Ureter (tissue), 1 donor: ENCODE measurements at places on chromosomes 2 and 18.

DNA sequence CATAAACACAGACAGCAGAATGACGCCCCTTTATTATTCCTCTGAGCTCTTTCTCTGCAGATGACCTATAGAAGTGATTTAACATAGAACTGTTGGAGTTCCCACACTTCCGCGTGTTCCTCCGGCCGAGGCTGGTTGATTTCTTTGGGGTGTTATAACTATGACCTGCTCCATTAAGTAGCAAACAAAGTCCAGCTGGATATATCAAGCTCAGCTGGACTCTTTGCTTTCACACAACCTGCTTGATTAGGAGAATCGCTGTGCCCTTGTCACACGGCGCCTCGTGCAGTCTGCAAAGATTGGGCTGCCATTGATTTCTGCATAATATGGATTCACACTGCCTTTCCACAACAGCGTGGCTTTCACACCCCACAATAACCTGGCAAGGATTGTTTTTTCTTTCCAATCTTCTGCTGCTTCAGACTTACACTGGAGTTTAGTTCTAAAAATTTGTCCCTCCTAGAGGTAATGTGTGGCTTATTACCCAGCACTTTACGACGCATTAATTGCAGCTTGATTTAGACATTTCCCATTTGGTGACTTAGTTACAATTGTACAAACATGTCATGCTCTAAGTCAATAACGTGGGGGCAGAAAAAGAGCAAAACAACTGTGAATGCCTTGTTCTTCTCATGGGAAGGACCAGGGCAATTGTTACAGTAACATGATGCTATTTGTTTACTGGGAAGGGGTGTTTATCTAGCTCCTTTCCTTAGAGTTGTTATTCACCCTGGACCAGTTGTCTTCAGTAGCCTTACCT, 485.7 kb downstream of the TXNL1 start:
- no peak for DNase-seq

DNA sequence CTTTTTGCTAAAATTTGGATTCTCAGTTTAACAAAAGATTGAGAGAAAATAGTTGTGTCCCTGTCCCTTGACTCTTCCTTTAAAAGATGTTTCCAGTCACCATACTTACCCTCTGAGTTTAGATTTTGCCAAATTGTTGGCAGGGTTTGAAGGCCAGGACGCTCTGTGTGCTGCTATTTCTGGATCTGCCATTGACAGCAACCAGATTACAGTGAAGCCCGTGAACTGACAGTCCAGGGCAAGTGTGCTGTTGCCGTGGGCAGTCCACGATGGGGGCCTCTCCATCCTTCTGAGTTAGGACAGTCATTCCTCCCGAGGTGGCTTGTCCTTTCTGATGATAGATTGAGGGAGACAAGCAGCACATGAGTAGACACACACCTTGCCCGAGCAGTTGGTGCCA, 89.9 kb downstream of the PTPRM start:
- DNase-seq: no peak

DNA sequence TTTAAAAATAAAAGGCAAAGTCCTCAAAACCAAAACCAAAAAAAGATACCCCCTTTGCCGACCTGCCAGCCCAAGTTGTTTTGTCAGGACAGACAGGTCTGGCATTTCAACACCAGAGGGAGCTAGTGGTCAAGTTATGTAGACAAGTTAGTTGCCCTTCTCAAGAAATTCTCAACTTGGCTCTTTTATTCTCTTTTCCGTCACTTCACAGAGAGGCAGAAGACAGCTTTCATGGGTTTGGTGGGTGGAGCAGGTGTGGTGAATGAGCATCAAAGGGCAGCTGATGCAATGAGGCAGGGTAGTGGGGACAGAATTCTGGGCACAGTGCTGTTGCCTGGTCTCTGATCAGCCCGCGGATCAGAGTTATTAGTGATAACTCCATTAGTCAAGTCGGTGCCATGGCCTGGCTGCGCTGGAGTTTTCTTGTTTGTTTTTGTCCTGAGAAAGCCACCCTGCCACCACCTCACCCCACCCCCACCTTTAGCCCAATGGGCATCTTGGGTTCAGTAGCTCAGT, 303.7 kb upstream of the EPAS1 start:
- DNase-seq: peak; percentile 78

GRCh38 chr2:36134281-36134680, 221.3 kb upstream of the CRIM1 start:
- no peak for DNase-seq

- no peak for DNase-seq
Measured at GRCh38 chr2:128367601-128368359, 49.1 kb upstream of the HS6ST1 start.

GRCh38 chr2:821546-821945, 129.1 kb upstream of the SNTG2 start:
- no peak for DNase-seq

DNA sequence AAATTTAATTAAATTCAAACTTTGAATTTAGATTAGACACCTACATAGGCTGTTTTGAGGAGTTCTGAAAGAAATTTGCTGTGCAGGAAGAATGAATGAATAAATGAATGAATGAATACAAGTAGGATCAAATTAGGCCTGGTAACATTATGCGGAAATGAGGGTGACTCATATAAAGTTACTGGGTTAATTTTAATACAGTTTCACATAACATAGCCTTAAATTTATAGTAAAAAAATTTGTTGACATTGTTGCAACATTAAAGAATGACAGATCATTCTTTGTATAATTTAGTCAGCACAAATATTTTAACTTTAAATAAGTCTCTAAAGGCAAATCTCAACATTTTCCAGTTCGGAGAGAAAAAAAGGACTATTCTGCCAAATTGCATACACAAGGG, 1293.1 kb upstream of the SLC39A10 start:
- DNase-seq: no peak

GRCh38 chr2:10792001-10792634, 20.5 kb downstream of the PDIA6 start:
- no peak for DNase-seq

DNA sequence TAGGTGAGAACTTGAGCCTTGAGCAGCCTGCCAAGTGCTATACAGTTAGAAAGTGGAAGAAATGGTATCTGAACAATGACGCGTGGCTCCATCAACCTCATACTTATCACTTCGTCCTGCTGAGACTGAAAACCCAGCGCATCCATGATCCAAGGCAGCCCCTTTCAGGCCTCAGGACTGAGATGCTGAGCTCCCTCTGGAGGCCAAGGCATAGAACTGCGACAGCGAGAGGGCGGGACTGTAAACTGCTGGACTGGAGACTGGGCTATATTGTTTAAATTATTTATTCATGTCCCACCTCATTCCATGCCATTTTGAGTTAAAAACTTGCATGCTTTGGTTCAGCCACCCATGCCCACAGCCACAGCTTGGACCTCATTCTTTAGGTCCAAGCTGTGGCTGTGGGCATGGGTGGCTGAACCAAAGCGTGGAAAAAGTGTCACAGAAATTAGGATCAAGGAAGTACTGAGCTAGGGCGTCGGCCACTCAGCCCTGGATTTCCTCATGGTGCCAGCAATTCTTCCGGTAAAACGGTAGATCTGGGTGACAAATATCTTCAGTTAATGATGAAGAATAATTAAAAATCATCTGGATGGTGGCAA, 195.5 kb downstream of the L3MBTL4 start:
- no peak for DNase-seq

GRCh38 chr2:176997792-176998169, 214.8 kb upstream of the HNRNPA3 start:
- DNase-seq: no peak

GRCh38 chr2:231034291-231034882, 2.9 kb upstream of the C2orf72 start:
- DNase-seq: no peak

- no peak for DNase-seq
Measured at GRCh38 chr18:2572171-2572569, 813 bp downstream of the NDC80 start.

- DNase-seq: peak; percentile 42
Measured at GRCh38 chr2:144703852-144704708, 184.2 kb upstream of the ZEB2 start.

DNA sequence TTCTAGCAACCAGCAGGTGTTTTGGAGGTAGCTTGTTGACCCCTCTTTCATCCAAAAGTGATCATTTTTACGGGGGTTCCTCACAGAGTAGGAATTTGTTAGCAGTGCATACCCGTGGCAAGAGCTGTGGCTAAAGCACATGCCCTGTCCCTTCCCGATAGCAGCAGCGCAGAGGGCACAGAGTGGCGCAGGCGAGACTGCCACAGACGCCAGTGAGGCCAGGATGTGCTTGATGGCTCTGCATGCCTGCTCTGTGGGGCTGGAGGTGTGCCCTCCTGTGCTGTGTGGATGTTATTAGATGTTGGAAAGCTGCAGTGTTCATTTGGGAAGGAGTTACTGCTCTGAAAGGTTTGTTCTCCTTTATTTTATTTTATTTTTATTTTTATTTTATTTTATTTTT, 153.6 kb downstream of the FAM210A start:
- no peak for DNase-seq

DNA sequence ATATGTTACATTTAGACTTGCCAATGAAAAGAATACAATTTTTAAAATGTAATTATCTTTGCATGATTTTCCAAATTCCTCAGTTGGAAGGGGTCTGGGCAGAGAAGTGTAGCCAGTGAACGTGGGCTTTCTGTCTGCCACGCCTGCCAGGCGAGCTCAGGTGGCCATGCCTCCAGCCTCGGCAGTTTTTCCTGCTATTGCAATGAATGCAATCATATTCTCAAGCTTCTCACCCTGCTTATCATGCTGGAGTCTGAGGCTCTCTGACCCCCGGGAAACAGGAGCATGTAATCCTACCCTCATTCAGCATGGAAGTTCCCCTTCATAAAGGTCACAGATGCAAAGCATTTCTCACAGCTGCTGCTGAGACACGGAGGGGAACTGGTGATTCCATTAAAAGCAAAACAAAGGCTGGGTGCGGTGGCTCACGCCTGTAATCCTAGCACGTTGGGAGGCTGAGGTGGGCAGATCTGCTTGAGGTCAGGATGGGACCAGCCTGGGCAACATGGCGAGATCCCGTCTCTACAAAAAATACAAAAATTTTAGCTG, 154.8 kb downstream of the MBP start:
- peak; percentile 23 for DNase-seq

DNA sequence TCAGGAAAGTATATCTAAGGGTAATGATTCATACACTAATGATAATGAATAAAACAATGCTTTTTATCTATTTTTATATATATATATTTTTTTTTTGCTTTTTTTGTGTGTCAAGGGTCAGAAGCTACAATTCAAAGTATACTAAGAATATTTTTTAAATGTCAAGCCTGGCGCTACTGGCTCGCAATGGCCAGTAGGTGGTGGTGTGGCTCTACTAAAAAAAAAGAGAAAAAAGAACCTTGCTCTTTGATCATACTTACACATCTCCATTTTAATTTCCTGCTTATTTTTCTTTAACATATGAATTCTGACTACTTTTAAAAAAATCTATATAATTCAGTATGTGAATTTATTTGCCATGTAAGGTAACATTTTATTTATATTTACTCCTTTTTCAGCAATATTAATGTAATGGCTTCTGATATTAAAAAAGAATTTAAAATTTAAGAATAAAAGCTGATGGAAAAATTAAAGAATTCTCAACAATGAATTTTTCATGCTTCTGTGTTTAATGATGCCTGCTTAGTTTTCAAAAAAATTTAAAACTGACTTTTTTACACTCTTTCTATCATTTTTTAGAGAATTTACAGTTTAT, 232.9 kb downstream of the GULP1 start:
- no peak for DNase-seq

DNA sequence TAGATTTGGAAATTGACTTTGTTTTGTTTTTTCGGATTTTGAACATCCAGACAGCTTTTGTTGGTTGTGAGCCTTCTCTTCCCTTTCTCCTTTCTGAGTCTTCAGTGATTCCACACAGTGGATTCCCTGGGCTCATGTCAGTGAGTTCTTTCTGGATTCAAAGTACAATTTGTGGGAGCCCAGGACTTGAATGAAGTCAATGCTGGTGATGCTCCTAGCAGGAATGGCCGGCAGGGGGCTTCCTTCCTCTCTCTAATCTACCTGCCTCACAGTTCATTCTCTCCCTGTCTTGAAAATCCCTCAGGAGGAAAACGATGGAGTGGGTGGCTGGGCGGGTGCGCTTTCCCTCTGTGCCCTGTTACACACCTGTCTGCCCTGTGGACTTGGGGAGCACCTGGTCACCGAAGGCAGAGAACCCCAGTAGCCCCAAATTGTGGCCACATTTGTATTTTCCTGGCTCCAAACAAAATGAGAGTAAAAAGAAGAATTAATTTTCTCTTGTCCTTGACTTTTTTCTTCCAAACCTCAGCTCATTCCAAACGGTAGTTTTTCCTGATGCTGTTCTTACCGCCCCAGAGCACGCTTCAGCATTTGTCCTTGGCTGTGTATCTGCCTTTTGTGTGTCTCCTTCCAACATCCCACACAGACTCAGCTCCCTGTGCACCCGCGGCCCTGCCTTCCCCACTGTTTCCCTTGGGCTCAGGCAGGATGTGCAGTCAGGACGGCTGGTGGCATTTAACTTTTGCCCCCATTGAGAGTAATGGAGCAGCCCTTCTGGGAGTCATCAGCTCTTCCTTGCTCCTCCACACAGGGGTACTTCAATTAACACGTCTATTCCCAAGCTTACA, 86.6 kb downstream of the MARCO start:
- DNase-seq: no peak

DNA sequence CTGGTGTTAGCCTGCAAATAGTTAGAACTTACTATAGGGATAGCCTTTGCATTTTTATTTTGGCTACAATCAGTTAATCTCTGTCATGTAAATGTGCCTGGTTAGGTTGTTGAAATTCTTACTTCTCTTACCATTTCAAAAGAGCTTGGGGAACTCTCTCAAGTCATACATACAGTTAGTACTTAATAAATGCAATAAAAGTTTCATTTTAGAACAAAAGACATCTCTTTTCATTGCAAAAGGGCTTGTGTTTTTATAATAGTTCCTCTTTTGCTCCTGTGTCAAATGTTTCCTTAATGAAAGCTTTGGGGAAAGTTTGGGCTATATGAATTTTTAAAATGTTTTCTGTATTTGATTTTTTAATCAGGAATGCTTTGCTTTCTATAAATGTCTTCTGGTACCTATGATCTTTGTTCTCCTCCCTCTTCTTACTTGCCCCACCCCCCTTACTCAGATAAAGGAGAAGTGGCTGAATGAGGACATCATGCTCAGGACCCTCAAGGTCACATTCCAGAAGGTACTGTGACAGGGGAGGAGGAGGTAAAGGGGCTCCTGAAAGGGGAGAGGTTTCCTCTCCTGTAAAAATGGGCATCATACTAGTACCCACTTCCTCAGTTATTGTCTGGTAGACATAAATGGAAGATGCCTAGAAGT, 13.6 kb downstream of the PTPN18 start:
- no peak for DNase-seq

- DNase-seq: peak; percentile 9
Measured at GRCh38 chr2:239703834-239704233, 303.0 kb upstream of the HDAC4 start.

GRCh38 chr2:42102024-42102590, 54.3 kb downstream of the PKDCC start:
- DNase-seq: peak; percentile 78

- no peak for DNase-seq
Measured at GRCh38 chr18:27785815-27786471, 391.0 kb downstream of the CDH2 start.

GRCh38 chr2:216671081-216671411, 24.3 kb downstream of the IGFBP5 start:
- DNase-seq: no peak
